ENCODE measurements at places on chromosomes 2 and 18.

GRCh38 chr18:24466771-24467170 lies 6.3 kb downstream of the HRH4 start:
- no peak for DNase-seq

- DNase-seq, result no peak
Measured at GRCh38 chr18:7722955-7723354, 155.8 kb downstream of the PTPRM start.

GRCh38 chr2:179596018-179596417 lies 265.4 kb downstream of the ZNF385B start:
- no peak for DNase-seq

- peak; percentile 70 for DNase-seq
Measured at GRCh38 chr2:234425639-234426603, 71.0 kb downstream of the ARL4C start.

GRCh38 chr2:64859312-64860212 lies 129.6 kb upstream of the SLC1A4 start:
- no peak for DNase-seq

GRCh38 chr2:108061439-108062042 lies 75.2 kb downstream of the SLC5A7 start:
- no peak for DNase-seq

- DNase-seq, result no peak
Measured at GRCh38 chr18:5461041-5461440, 82.8 kb downstream of the EPB41L3 start.

DNA sequence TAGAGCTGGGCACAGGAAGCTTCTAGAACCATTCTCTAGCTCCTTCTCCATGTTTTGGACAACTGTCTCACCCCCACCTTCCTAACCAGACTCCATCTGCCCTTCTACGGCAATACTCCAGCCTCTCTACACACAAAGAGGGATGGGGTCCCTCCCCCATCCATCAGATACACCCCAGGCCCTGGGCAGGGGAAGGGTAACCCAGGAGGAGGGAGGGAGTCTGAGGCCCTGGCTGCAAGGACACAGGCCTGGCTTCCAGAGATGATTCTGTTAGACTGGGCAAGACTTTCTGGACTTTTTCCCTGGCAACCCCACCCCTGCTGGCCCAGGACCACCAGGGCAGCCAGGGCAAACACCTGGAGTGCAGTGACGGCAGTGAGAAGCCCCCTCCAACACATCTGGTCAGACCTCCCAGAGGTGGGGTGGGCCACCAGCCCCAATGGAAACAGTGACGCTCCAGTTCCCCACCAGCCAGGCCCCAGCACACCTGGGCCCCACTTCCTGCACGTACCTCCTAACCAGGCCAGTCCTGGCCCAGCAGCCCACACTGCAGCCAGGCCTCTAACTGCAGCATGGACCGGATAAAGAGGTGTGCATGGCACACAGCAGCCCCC lies 6.5 kb downstream of the CYP26B1 start:
- no peak for DNase-seq

- DNase-seq, result no peak
Measured at GRCh38 chr2:140861666-140862065, 1269.2 kb downstream of the LRP1B start.

DNA sequence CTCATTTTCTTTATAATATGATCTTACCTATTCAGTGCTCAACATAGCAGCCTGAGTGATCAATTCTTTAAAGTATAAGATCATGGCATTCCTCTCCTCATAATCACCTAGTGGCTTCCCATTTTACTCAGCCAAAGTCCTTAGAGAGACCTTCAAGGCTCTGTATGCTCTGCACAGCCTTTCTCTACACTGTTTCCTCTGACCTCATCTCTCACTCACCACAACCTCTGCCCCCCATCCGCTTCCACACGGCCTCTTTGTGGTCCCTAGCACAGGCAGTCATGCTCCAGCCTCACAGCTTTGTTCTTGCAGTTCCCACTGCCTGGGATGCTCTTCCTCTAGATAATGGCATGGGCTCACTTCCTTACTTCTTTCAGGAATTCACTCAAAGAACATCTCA lies 109.2 kb downstream of the HIBCH start:
- DNase-seq, result no peak

DNA sequence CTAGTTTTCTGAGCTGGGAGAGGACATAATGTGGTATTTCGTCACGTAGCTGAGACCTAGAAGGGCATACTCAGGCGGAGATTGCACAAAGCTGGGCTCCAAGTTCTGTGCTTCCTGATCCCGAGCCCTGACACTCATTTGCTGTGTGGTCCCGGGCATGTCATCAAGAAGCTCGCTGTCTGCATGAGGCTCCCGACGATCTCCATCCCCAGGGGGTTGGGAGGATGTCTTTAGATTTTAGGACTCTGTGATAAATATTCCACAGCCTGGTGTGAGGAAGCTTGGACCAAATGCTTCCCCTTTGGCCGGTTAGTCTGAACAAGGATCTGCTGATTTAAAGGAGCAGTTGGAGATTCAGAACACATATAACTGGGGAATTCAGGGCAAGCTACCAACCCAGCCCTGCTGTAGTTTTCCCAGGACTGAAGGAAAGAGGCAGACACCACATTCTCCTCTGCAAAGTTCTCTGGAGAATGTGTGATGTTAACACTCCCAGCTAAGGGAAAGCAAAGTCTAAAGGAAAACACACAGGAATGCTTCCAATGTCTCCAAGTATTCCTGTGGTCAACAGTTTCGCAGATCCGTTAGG lies 2.3 kb downstream of the KCNE4 start:
- DNase-seq, result no peak

DNA sequence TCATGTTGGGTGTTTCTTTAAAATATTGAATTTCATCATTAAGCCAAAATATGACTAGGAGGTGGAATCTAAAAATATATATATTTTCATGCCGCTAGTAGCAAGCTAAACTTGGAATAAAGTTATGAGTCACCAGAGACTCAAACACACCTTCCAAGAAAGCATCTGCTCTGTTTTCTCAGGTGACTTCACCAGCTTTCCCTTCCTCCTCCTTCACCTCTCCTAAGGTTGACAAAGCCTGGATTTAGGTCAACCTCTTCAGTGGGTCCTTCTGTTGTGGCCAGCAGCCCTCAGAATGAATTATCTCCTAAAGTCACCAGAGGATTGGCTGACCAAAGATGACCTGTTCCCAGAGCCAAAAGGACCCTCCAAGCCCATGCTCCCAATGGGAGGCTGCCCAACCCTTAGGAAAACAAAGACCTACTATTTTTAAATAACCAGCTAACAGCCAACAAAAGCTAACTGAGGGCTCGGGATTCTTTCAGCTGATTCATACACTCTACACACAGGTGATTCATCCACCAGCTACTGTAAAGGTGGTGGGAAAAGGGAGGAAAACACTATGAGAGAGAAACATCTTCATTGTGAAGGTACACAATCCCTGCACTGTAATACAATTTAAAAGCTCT lies 113.9 kb downstream of the MYO5B start:
- DNase-seq, result no peak

DNA sequence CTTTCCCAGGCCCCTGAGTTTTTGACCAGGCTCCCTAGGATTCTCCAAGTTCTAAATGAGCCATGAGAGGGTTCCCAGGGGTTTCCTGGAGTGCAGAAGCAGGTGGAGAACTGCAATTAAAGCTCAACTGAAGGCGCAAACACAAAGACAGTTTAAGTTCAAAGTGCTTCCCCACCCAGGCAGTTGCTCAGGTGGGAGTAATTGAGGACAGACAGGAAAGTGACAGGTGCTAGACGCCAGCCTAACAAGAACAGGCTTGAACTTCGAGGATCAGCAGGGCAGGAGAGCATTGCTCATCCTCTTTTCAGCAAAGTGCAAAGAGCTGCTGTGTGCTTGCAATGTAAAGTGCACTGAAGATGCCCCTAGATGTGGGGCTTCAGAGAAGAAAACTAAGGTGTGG lies 77.2 kb upstream of the ST8SIA3 start:
- DNase-seq, result no peak

DNA sequence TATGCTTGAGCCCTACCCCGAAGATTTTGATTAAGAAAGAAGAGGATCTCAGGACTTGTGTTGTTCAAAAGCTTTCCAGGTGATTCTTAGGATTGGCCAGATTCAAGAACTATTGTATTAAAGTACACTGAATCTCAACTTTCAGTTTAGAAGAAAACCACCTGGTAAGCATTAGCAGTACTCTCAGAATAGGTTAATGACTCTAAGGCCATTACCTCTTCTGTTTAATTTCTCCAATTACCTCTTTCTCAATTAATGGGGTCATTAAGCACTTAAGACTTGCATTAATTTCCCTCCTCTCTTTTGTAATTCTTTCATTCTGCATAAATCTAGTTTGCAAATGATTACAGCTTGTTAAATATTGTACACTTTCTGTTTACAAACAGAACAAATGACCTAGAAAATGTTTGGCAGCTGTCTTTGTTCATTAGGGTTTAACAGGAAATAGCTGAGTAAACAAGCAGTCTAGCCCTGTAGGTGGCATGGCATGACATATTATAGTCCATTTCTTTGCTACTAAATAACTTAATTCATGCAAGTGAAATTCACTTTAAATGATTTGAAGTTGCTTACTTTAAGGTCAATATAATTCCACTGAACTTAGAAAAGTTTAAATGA lies 20.4 kb upstream of the TDRD15 start:
- DNase-seq, result no peak

DNA sequence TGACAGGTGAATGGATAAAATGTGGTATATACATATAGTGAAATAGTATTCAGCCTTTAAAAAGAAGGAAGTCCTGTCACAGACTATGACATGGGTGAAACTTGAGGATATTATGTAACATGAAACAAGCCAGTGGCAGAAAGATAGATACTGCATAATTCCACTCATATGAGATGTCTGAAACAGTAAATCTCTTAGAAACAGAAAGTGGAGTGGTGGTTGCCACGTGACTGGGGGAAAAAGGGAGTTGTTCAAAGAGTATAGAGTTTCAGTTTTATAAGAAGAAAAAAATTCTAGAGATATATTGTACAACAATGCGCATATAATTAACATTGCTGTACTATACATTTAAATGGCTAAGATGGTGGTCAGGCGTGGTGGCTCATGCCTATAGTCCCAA lies 178.2 kb upstream of the ATP5MC3 start:
- DNase-seq, result no peak

- no peak for DNase-seq
Measured at GRCh38 chr2:223396993-223397392, 205.2 kb downstream of the SCG2 start.

DNA sequence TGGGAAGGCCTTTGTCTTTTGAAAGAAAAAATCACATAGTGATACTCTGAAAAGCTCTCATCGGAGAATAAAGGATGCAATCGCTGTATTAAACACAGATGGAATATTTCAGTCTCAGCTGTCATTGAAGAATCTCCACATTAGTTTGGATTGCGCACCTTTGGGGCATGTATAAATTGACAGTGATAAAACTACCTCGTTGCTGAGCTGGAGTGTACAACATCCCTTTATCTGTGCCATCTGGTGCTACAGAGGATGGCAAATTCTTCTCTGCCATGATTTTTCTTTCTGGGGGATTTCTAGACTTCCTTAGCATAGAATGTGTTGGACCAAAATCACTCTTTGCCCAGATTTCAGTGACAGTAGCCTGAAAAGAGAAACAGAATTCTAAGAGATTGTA lies 185.3 kb downstream of the PARD3B start:
- DNase-seq, result no peak

- no peak for DNase-seq
Measured at GRCh38 chr18:75324686-75325257, 102.7 kb downstream of the SMIM21 start.

- no peak for DNase-seq
Measured at GRCh38 chr2:193103064-193103463, 908.3 kb upstream of the TMEFF2 start.

DNA sequence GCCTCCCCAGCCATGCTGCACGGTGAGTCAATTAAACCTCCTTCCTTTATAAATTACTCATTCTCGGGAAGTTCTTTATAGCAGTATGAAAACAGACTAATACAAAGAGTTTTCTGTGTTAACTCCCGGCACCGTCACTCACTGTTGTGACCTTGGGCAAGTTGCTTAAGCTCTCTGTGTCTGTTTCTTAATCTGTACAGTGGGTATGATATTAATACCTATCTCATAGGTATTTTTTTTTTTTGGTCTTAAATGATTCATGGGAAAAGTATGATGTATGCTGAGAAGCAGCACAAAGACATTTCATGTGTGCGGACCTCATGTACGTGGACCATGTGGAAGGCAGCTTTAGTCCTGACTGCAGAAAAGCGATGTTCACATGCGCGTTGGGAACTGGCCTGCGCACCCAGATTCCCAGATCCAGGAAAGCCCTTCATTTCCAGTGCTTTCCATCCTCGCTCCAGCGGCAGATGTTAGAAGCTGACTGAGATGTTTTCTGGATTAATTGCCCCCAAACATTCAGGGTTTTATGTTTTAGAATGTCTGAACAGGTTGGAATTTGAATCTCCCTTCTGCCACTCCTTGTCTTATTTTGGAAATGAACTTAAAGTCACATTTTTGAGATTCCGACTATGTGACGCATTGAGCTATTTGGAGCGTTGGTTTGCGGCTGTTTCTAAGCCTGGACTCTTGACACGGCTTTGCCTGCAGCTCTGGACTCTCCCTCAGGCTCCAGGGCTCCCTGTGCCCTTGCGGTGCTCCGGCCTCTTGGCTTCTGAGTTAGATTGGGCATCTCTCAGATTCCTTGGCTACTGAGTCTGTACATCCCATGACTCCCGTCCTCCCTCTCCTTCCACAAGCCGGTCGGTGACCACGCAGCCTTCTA lies 61.4 kb downstream of the SLC4A3 start:
- no peak for DNase-seq

GRCh38 chr2:100733391-100734187 lies 86.3 kb upstream of the NPAS2 start:
- no peak for DNase-seq

Data from CD4-positive, alpha-beta T cell (primary cell).